ENCODE measurements at places on chromosomes 7 and 10. TPM values are rescaled to one million over a fixed set of nuclear protein-coding genes. Genes with fewer than 3 reads are reported as not detected.

GRCh38 chr7:91504919-91505318 lies 240.7 kb downstream of the FZD1 start:
- no peak for DNase-seq

NCF1 gene
- 0.40 TPM for polyA plus RNA-seq

DNA sequence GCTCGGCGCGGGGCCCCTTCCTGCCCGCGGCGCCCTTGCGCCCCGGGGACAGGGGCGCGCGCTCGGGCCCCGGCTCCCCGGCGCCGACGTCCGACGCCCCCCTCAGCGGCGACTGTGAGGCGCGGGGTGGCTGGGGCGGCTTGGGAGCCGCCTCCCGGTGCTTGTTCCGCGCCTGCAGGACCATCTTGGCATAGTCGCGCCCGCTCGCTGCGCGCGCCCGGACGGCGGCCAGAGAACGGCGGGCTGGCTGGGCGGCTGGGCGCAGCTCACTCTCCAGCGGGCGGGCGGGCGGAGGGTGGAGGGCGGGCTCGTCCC lies at the start of gene DPY19L1:
Gene DPY19L1, minus strand, starts transcription at position 275 of the 315 bp plus-strand sequence. Its CDS starts 91 bp downstream, at position 184.
- no peak for DNase-seq

PODXL gene
- polyA plus RNA-seq: 0.08 TPM

MLXIPL gene
- polyA plus RNA-seq: 0.05 TPM
